ENCODE measurements at places on chromosomes 4 and X.

GRCh38 chr4:187499956-187500355, 495.6 kb upstream of the ZFP42 start:
- no peak for DNase-seq

DNA sequence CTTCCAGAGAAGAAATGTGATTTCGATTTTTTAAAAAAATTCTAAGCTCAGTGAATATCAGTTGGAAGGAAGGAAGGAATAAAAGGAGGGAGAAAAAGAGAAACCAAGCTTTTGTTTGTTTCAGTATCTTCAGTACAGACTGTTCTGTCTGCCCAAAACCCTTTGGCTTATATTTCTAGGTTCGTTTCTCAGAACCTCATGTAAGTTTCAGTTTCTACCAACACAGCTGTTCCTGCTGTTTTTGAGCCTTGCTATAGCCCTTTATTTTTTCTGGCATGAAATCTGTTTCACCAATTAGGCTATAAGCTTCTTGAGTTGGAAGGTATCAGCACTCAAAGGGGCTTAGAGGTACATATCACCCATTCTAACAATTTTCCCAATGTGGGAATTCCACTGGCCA, 157.9 kb downstream of the GBA3 start:
- DNase-seq = no peak

DNA sequence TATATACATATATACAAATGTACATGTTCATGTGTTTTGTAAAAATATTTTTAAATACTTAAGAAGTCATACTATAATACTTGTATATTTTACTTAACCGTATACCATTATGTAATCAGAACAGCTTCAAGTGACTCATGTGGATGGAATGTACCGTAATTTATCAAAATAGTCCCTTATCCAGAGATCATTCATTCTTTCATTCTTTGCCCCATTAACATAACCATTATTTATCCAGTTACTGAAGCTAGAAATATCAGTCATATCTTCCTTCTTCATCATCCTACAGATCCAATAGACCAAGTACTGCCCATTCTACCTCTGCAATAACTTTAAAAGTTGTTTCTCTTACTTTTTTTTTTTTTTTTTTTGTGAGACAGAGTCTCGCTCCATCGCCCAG, 164.2 kb downstream of the MAB21L2 start:
- DNase-seq = no peak

GRCh38 chrX:111892375-111892774, 16.4 kb downstream of the TRPC5OS start:
- DNase-seq = no peak

DNA sequence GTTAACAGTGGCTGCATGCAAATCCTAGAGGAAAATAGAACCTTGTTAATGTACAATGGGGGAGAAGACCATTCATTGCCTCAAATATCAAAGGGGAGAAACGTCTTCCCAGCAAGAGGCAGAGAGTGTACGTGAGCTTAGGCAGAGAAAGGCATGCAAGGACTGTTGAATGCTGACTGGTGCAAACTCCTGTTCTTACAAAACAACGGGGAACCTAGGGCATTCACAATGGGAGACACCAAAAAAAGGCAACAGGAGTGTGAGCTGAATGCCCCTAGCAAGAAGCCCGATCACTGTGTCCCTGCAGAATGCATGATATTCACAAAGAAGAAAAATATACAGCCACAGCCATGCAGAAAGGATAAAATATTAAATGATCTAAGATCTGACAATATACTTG, 184.9 kb downstream of the NSUN7 start:
- DNase-seq = no peak

DNA sequence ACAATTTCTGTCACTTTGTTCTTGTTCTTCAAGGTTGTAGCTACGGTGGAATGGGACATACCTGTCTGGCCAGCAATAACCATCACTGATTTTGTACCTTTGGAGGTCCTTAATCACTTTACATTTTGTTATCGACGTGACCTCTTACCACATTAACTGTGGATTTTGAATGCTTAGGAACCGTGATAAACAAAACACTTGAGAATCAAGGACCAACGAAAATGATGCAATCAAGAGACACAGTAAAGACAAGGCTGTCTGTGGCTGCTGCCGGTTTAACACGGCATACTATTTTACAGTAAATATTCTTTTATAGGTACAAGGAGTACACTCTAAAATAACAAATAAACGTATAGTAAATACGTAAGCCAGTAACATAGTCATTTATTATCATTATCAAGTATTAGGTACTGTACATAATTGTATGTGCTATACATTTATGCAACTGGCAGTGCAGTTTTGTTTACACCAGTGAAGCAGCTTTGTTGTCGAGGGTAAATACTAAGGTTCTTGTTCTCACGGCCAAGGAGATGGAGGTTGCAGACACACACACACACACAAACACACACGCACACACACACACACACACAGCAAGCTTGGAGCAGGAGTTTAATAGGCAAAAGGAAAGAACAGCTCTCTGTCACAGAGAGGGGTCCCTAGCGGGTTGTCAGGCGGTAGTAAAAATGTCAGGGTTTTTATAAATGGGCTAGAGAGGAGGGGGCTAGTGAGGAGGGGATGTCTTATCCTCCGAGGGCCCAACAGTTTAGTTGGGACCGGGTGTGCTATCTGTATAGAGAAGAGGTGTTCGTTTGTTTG, 194.7 kb upstream of the CXorf51B start:
- DNase-seq = no peak

DNA sequence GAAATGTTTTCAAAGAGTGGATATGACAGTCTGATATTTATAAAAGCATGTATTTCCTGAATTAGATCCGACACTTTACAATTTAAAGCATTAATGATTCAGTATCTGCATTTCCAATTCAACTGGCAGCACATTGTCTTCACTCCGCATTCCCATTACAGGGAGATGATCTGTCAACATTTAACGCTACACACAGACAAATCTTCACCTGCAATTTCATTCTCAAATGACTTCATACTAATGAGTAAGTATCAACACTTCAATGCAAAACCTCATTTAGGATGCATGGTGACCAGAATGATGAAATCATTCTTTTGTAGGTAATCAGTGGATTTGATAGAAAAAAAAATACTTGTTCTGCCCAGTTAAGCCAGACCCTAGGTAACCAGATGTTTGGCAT, 749.6 kb downstream of the CENPC start:
- DNase-seq = no peak

- DNase-seq = no peak
Observed at GRCh38 chr4:4225915-4226605, 669 bp downstream of the OTOP1 start.

DNA sequence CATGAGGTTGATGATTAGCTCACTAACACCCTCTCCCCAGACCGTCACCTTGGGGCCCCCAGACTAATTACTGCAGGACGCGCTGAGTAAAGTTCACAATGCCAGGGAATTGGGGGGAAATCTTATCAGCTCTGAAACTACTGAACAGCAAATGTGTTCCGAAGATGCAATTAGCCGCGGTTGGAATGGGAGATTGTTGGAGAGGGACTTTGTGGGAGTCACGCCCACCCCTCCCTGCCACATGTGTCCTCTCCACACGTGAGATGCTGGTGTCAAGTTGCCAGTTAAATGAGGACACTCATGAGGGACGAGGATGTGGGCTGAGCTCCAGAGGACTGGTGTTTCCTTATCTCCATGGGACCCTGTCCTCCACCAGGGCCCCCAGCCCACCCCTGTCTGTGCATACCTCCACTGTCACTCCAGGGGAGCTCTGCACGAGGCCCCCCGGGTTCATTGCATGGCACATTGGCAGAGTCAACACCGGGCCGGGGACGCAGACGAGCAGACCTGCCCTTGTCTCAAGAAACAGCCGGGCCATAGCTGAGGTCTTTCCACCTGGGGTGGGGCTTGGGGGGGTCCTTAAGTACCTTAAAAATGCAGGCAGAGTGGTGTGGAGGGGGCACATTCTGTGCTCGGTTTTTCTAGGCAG, 175.4 kb upstream of the PSAPL1 start:
- DNase-seq = no peak

- no peak for DNase-seq
Observed at GRCh38 chr4:6957148-6957520, 47.5 kb downstream of the TBC1D14 start.

- DNase-seq = no peak
Observed at GRCh38 chr4:31370866-31371465, 650.8 kb downstream of the PCDH7 start.

DNA sequence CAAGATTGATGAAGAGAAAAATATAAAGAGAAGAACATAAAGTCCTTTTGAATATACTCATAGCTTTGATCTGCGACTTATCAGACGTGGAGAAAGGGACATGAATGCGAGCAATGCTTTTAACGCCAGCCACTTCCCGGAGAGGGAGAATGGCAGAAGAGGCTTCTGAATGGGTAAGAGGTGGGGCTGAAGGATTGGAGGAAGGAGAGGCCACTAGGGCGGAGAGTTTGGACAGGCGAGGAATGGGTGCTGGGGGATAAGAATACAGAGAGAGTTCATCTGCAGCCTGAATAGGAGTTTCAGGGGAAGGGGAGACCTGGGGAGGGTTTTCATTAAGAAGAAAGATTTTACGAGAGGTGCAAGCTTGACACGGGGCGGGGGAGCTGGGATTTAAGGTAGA, 2534.9 kb downstream of the PCDH7 start:
- DNase-seq = no peak

DNA sequence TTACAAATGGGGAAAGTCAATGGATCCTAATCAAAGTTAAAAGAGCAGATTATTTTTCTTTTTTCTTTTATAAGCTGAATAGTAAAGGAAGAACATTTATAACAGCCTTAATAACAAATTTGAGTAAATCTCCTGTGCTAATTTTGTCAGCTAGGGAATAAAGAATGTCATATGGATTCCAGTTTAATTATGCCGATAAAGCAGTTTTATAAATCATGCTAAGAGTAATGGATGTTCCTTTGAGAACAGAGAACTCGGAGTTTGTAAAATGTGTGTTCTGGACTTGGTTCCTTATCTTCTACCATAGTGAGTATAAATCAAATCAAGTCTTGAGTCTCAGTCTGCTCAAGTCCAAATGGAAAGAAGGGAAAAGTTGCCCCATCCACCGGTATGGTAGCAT, 180.3 kb upstream of the FTHL17 start:
- DNase-seq = no peak

DNA sequence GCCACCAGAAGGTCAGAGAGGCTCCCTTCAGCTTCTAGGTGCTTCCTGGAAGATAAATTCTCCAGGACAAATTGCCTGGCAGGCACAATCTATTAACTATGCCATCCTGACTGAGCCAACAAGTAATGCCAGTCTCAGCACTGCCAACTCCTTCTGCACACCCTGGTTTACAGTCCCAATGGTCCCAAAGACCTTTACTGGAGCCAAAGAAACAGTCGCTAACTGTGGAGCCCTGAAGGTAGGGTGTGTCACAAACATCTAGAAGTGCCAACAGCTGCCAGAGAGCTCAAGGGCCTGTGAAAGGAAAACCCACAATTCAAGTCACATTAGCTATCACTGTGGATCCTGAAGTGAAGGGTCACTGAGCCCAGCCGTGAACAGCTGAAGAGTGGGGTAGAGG, 34.9 kb upstream of the CITED1 start:
- no peak for DNase-seq

DNA sequence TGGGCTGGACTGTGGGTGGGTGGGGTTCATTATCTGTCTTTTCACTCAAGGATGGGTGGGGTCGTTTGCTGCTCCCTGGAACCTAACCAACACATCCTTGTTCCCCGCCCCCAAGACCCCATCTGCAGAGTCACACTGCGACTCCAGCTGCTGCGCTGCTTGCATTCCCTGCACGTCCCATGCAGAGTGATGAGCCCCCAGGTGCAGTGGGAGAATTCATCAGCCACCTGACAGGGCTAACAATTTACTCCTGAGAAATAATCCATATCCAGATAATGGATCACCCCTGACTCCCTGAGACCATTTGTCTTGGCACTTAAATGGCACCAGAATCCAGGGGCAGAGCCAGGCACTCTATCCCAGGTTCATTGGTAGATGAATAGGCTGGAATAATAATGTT, 12.4 kb upstream of the ARHGAP36 start:
- DNase-seq = no peak

GRCh38 chr4:138697851-138698250, 317.7 kb upstream of the NOCT start:
- no peak for DNase-seq

DNA sequence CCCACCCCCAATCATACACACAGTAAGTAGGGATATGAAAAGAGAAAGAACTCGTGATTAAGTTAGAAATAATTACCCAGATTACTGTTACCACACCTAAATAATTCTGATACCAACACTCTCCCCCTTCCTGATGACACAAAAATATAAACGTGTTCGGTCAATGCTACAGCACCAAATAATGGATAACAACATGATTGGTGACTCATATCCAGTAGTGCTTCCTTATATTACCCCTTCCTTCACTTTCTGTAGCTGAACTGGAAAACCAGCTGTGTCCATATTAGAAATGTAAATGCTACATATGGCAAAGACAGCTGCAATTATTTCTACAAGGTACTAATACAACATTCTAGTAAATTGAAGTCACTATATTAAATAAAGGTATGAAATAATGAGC, 20.8 kb downstream of the EIF4E start:
- no peak for DNase-seq

DNA sequence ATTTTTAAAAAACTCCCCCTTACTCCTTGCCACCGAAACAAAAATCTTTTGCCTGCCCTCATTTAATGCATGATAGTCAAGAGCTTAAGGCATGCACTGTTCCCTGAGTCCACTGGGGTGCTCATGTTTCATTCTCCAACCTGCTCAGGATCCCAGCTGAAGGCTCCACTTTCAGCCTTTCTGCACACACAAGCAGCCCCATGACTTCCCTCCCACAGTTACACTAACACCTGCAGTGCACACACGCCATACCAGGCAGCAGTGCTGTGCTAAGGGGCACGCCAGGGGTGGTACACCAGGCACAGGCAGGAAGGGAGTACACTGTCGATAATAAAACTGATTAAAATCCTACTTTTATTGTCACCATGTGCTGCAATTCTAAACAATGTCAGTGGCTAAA, 385.2 kb downstream of the BMPR1B start:
- DNase-seq = no peak

- DNase-seq = no peak
Observed at GRCh38 chrX:111169141-111169540, 73.2 kb downstream of the PAK3 start.
